Epithelial cell of proximal tubule (primary cell): ENCODE measurements at places on chromosomes 1 and 21. TPM values are rescaled to one million over a fixed set of nuclear protein-coding genes. Genes with fewer than 3 reads are reported as not detected.

Gene TFF2
- not detected in 2 replicates for total RNA-seq

Gene LAPTM5
- 2.2 and 2.4 TPM in 2 replicates for total RNA-seq

Gene FAM72D
- total RNA-seq, result 6.1 TPM in 2 replicates

Gene TLR5
- total RNA-seq, result under 0.01 and 0.12 TPM in 2 replicates

Gene MEF2D
- total RNA-seq, result 10.6 and 10.7 TPM in 2 replicates

Gene OR2T11
- total RNA-seq, result not detected in 2 replicates
